ENCODE measurements at places on chromosomes 4 and X.

DNA sequence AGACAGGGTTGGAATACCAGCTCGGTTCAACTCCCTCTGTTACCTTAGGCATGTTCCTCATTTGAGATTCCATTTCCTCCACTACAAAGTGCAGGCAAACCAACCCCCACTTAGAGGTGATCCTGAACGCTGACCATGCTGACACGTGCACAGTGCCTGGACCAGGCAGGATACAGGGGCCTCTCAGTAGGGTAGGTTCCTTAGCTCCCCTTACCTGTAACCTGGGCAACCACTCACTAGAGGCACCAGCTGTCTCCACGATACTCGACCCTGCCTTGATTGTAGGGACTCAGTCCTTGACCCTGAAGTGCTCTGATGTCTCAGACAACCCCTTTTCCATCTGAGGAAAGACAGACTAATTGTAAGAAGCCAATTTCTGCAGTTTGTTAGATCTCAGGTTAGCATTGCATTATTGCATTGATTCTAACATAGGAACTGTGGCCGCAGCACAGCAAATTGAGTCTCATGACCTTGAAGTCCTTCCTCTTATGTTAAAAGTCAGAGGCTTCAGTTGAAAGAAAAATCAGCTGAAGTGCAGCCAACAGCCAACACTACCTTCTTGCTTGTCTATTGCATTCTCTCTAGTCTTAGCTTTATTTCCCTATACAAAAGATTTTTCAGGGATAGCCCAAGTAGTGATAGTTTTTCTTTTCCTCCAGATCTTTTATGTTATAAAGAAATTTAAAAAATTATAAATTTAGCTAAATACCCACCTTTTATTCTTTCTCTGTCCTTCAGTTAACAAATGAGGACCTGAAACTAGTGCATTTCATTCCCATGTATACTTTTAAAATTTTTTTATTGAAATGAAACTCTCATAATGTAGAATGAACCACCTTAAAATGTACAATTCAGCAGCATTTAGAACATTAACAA is 11.2 kb upstream of the C1QTNF7 start:
- no peak for DNase-seq

DNA sequence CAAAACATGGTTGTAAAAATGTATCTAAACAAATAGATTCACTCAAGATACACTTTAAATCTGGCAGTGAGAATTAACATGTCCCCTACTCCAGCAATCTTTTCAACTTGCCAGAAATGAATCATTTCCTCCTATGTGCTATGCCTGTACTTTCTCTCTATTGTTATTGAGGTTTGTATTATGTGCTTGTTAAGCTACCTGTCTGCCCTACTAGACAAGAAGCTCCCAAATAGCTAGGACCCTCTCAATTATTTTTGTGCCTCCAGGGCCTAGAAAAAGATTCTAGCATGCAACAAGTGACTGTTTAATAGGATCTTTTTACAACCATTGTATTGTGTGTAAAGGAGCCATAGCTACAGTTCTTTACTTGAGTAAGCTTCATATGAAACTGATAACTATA is 3.5 kb upstream of the SAP30 start:
- DNase-seq: no peak

GRCh38 chrX:11214346-11215190 is 78.6 kb upstream of the AMELX start:
- no peak for DNase-seq

DNA sequence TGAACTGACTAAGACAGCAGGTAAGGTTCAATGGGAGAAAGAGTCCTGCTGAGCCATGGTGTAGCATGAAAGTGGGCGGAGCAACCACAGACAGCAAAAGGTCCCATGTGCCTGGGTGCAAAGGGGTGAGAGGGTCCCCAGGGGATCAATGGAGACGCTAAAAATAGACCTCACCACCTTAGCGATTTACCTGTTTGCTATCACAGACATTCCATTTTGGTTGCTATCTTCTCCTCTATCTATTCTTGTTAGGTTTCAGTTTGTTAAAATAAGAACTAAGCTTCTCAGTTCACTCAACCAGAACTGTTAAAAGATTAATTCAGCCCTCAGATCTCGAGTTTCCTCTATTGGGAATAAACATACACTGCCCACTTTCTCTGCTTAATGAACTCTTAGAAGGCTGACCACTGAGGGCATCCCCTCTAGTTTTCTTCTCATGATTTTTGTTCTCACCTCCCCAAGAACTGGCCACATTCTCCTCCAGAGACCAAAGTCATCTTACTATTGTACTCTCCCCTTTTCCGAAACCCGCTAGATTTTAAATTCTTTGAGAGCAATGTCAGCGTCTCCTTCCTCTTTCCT is 136.7 kb downstream of the PARM1 start:
- DNase-seq: no peak

- DNase-seq: no peak
Observed at GRCh38 chr4:159435561-159436023, 332.7 kb downstream of the RAPGEF2 start.

DNA sequence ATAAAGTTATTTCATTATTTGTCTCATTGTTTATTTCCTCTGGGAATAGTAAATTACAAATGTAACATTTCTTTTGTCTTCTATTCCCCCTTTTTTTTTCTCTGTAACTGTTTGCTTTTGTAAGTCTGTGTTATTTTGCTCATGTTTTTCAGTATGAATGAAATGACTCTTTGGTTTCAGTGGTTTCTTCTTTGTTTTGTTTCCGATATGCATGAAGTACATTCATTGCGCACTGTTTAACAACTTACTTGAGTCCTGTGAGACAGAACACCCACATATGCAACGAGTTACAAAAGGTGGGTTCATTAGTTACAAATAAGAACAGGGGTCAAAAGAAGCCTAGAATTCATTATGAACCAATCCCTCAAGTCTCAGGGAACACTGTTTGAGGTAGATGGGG is 175.0 kb upstream of the UGT8 start:
- no peak for DNase-seq

- no peak for DNase-seq
Observed at GRCh38 chr4:52716364-52717151, 34.7 kb downstream of the ERVMER34-1 start.

Data from CD4-positive, alpha-beta memory T cell (primary cell).